Stimulated activated naive CD4-positive, alpha-beta T cell (primary cell): ENCODE measurements at places on chromosomes 2 and 18.

- DNase-seq: no peak
Observed at GRCh38 chr2:60053791-60054190, 499.7 kb downstream of the BCL11A start.

DNA sequence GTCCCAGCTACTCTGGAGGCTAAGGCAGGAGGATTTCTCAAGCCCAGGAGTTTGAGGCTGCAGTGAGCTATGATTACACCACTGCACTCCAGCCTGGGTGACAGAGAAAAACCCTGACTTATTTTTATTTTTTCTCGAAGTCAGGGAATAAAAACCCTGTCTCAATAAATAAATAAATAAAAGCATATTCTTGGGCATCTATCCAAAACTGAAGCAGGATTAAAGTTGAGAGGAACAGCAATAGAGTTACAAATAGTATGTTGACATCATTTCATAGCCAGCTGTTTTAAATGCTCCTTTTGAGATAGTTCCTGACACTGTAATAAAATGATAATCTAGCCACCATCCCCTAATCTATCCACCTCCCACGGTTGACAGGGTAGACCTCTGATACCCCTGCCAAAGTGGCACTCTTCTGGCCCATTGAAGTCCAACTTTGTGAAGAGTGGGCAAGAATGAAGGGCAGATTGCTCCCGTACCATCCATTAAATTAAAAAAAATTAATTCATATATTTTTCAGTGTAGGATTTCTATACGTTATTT, 42.3 kb upstream of the LPIN2 start:
- DNase-seq: no peak

GRCh38 chr2:186894478-186894877, 45.5 kb upstream of the ZSWIM2 start:
- no peak for DNase-seq

- DNase-seq: no peak
Observed at GRCh38 chr2:158359846-158360245, 96.7 kb downstream of the CCDC148 start.

GRCh38 chr2:235001237-235002133, 49.7 kb downstream of the SH3BP4 start:
- DNase-seq: no peak

DNA sequence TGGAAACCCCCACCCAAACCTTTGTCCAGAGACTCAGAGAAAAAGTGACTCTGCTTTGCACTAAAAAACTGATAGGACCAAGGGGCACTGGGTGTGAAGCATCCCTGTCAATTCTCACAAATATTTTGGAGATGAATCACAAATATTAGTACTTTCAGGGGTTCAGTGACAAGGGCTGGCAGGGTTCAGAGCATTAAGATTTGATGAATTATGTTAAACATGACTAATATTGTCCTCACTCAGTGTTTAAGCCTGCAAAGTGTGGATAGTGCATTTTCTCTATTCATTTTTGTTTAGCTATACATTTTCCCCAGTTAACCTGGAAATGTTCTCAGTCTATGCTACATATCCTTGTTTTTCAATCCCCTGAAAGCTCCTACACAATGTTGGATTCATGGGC, 65.3 kb upstream of the CCDC68 start:
- DNase-seq: no peak

DNA sequence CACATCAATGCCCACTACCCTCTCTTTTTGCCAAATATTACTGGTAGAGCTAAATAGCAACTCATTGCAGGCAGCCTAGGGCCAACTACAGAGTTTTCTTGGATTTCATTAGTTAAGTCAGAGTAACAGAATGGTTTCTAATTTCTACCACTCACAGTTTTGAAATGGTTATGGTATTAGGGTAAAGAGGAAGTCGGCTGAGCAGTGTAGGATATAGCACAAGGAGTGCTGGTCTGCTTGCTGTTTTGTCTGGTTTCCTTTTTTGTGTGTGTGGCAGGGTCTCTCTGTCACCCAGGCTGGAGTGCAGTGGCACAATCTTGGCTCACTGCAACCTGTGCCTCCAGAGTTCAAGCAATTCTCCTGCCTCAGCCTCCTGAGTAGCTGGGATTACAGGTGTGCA, 289.2 kb upstream of the CCDC68 start:
- DNase-seq: no peak

GRCh38 chr18:79848579-79849327, 51.0 kb downstream of the KCNG2 start:
- DNase-seq: no peak

GRCh38 chr2:160213511-160213910, 13.4 kb upstream of the ITGB6 start:
- DNase-seq: no peak

DNA sequence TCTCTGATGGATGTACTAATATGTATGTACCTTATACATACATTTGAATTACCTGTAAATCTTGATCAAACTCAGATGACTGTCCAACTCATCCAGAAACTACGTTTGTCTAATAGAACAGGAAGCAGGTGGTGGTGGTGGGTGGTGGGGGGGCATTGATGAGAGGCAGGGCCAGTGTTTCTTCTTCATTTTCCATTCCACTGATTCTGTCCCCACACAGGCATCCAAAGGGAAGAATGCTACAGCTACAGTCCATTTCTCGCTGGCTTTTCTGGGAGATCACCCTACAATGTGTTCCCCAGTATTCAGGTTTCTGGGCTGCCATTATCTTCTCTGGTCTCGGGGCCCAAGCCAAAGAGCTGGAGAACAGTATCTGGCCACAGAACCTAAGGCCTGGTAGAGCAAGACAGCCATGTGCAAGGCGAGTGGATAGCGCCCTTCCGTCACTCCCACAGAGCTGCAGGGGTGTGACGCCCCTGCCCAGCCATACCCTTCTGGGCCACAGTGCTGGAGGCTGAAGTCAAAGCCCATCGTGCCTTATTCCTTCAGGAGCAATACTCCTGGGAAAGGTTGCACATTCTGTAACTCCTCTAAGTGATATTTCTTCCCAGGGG, 54.5 kb downstream of the BCL11A start:
- no peak for DNase-seq

DNA sequence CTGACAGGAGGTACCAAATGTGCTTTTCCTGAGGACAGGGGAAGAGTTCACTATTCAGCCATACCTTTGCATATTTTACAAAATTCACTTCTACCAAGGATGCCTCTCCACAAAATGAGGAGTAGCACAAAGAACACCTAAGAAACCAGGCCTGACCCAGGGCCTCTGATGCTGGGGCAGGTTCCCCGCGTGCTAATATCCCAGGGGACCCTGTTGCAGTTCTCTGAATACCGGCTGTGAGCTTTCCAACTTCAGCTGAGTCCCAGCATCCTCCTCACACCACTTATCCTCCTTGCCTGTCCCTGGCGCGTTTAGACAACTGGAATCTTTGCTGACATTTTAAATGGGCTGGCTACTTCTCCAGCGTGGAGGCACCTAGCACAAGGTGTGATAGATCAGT, 142.3 kb downstream of the BCL2 start:
- no peak for DNase-seq

- DNase-seq: no peak
Observed at GRCh38 chr2:74497777-74498499, 1.5 kb downstream of the LBX2 start.

DNA sequence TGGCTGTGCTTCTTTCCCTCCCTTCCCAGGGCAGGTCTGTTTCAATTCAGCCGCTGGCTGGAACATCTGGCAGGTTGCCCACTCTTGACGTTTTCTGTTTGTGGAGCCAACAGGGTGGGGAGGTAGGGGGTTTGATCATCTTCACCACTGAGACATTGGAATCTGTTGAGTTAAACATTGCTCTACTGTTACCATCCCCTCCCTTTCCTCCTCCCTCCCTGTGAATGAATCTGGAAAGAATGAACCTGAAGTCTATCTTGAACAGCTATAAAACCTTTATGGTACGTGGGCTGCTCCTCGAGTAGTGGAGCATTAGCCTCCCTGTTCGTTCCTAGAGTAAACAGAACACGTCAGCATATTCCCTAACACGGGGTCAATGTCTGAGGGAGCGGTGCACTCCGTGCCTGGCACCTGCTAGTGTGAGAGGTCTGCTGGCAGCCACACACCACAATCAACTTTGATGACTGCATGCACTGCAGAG, 249.9 kb upstream of the RBBP8 start:
- no peak for DNase-seq

- no peak for DNase-seq
Observed at GRCh38 chr2:8115966-8116365, 565.9 kb upstream of the ID2 start.

- DNase-seq: no peak
Observed at GRCh38 chr2:108536911-108537310, 2.6 kb downstream of the LIMS1 start.

DNA sequence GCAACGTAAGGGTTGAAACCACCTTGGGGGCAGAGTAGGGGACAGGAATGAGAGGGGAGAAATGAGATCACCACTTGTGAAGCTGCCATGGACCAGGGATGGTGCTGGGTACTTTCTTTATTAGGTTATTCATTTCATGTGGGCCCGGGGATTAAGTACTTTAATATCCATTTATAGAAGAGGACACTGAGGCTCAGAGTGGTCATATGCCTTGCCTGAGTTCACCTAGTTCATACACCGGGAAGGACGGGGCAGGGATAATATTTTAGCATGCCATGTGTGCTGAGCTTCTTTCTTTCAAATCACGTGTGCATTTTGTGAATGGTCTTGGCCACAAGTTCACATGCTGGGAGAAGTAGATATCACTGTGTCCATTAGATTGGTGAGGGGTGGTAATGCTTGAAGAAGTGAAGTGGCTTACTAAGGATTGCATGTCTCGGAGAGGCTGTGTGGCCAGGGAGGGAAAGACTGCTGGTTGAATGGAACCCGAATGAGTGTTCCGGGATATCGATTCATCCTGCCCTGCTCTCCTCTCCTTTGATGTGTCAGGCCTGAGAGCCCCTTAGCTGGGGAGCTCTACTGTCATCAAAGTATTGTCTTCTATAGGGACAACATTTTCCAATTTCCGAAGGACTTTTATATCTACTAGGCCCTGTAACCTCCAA, 187.1 kb downstream of the MYCN start:
- no peak for DNase-seq

DNA sequence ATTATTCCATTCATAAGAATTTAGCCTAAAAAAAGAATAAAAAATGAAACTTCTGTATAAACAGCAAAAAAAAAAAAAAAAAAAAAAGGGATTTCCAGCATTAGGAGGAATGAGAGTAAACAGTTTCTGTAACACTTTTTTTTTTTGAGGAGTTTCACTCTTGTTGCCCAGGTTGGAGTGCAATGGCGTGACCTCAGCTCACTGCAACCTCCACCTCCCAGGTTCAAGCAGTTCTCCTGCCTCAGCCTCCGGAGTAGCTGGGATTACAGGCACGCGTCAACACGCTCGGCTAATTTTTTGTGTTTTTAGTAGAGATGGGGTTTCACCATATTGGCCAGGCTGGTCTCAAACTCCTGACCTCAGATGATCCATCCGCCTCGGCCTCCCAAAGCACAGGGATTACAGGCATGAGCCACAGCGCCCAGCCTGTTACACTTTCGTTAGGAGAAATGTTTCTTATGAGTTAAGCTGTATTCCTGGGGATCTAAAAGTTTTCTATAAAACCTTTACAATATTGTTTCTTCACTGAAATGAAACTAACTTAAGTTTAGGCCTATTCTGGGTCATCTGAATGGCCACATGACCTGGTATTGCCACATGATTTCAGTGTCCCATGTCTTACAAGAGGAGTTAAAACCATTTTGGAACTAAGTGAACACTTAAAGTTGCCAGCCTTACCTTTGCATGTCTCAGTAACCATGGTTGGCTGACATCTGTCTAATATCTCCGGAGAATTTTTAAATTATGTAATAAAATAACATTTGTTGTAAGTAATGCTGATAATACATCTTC, 17.5 kb downstream of the SMAD2 start:
- DNase-seq: no peak

DNA sequence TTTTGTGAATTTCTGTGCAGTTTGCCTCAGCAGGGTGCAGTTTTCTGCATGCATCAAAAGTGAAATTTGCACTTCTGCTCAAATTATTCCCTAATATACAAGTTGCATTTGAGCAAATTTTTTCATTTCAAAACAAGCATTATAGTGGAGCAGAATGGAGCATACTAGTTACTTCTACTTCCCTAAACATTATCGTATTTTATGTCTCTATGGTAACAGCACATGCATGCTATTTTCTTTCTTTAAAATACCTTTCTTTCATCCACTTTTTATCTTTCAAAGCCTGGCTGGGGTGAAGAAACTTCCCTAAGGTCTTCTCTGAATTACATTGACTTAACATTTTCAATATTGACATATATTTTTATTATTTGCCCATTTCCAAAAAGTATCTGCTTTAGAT, 11.2 kb downstream of the RHBDD1 start:
- DNase-seq: no peak

GRCh38 chr2:18987592-18988073, 370.8 kb downstream of the OSR1 start:
- no peak for DNase-seq

DNA sequence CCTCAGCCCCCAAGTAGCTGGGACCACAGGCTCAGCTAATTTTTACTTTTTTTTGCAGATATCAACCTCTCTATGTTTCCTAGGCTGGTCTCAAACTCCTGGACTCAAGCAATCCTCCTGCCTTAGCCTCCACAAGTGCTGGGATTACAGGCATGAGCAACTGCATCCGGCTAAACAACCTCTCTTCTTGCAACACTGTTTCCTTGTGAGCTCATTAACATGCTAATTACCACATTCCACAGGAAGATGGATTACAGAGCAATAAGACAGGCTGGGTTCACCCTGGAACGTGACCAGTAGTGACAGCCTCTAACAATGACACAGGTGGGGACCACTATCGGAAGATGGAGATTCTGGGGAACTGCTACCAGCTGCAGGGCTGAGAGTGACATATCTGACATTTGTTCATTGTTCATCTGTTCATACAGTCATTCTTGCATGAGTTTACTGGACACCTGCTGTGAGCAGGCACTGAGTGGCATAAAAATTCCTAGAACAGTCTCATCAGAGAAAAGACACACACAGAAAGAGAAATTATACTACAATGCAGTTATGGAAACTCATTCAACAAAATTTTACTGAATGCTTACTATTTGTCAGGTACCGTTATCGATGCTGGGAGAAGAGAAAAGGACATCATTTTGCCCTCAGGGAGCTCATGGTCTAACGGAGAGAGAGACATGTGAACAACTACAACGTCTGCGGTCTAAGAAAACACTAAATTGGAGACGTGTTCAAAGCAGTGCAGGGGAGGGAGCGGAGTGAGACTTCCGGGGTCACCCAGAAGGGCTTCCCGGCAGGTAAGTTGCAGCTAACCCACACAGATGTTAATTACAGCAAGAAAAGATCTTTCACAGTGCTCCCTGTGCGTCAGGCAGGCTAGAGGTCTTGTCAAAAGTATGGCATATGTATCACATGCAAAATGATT, 37.6 kb downstream of the PROC start:
- no peak for DNase-seq
